EH (cell line): ENCODE measurements at places on chromosomes 2 and 18.

GRCh38 chr2:188307850-188308283, 16.2 kb downstream of the GULP1 start:
- peak; percentile 23 for DNase-seq

GRCh38 chr2:134683561-134684112, 35.2 kb downstream of the TMEM163 start:
- DNase-seq: no peak

DNA sequence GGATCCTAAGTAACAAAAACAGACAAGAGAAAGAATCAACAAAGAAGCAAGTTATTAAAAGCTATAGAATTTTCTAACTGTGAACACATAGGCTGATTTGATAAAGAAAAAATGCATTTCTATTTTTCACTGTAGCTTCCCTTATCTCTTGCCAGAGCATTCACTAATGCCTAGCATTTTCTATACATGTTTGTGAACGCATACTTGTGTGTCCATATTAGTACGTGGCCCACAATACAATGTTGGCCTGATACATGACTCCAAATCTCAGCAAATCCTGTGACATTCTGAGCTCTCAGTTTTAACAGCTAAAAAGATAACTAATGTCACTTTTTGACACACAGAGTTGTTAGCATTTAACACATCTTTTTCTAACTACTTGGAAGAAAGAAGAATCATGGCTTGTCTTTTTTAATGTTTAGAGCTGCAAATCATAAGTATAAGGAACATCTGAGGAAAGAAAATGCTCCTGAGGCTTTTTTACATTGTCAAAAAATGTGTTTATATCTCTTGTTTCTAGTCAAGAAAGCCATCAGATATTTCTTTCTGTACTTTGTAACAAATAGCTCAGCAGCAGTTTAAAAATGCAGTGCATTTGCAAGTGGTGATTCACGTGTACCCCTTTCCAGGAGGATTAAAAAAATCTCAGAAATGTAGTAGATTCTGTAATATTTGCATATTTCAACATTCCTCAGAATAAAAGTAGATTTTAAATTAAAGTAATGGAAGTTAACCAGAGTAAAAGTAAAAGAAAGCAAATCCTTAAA, 1646.8 kb upstream of the TMEFF2 start:
- DNase-seq: no peak

DNA sequence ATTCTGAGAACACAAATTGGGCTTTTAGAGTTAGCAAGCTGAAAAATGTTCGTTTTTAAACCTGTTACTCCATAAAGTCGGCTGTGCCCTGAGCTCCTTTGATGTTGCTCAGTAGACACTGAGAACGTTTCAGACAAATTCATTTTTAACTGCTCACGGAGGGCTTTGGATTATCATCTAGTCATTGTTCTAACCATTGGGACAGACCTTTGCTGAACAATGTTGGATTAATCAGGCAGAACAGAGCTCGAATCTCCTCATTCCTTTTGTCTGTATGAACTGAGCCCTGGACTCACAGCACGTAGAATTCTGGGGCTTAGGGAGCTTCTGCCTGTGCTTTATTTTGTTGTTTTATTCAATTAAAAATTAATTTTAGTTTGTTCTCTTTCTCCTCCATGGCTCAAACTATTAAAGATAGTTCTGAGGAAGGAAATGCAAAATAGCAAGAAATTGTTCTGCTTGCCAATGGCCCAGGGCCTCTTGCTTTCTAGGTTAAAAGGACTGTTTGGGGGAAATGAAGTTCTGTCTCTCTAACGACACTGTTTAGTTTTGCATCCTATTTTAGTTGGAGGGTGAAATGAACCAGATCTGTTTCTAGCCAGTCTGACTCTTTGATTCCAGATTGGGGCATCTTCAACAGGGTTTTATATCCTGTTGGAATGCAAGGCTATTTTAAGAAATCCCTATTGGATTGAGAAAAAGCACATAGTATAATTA, 114.7 kb upstream of the CXCR4 start:
- DNase-seq: no peak

- peak; percentile 73 for DNase-seq
Observed at GRCh38 chr2:180621941-180622918, 358.2 kb upstream of the UBE2E3 start.
